ENCODE measurements at places on chromosomes 11 and 22. TPM values are rescaled to one million over a fixed set of nuclear protein-coding genes. Genes with fewer than 3 reads are reported as not detected.
A peak's percentile ranks its signal among the peaks of the same experiment; 100 is the strongest.

- peak; percentile 78 for DNase-seq
Measured at GRCh38 chr22:31292236-31292989, at the start of gene PIK3IP1. PIK3IP1 (minus strand) TSS chr22:31292488; CDS start chr22:31292344, 144 bp downstream.

GRCh38 chr11:27857014-27857413 is 156.8 kb upstream of the BDNF start:
- DNase-seq: no peak

DNA sequence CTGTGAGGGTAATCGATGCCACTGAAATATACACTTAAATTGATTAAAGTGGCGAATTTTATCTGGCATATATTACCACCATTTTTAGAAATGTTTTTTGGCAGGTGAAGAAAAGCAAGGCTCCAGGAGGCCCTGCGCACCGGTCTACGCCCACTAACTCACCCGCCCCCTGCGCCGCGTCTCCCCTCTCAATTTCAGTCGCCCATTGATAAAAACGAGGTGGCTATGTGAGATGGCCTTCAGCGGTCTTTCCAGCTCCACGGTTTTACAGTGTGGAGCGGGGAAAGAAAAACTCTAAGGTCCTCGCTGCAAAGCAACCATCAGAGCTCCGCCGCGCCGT is 602 bp upstream of the AQP11 start:
- DNase-seq: no peak

DNA sequence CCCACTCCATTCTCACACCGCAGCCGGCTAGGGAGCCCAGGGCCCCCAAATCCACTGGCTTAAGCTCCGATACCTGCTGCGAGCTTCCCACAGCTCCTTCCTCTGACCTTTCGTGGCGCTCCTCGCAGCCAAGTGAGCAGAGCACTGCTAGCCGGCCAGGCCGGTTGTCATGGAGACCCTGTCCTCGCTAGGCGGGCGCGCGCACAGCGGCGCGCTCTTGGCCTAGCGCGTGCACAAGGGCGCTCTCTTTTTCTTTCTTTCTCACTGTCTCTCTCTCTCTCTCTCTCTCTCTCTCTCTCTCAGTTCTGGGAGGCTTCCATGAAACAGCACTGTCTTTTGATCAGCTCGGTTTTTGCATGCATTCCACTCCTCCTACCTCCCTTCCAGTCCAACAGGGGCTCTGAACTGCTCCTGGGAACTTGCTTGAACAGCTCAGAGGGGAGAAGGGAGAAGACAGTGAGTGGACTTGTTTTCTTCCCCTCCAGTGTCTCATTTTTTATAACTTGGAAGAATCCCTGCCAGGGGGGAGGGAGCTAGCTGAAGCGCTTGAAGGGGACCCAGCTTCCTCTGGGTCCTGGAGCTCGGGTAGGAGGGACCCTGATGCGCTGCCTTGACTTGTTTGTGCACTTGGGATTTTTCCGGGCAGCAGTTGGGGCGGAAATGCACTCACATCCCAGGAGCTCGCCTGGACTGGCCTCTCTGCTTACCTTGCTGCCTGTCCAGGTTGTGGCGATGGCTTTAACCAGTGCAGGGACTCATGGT is 100.3 kb upstream of the AKIP1 start:
- DNase-seq: no peak

GRCh38 chr11:12088047-12088481 is 22.3 kb upstream of the MICAL2 start:
- no peak for DNase-seq

DNA sequence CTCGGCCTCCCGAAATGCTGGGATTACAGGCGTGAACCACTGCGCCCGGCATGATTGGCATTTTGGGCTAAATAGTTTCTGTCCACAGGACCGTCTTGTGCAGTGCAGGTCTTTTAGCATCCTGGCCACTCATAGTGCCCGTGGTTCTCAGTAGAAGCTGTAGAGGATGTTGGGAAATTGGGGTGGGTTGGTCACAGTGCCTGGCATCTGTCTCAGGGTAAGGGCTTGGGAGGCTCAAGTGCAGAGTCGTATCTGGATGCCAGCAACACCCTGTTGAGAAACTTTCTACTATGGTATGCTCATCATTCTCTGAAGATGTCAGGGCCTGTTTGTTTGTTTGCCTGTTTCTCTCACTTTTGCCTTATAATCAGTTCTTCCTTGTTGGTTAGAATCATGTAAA is 21.9 kb downstream of the UBE2L3 start:
- DNase-seq: no peak

DNA sequence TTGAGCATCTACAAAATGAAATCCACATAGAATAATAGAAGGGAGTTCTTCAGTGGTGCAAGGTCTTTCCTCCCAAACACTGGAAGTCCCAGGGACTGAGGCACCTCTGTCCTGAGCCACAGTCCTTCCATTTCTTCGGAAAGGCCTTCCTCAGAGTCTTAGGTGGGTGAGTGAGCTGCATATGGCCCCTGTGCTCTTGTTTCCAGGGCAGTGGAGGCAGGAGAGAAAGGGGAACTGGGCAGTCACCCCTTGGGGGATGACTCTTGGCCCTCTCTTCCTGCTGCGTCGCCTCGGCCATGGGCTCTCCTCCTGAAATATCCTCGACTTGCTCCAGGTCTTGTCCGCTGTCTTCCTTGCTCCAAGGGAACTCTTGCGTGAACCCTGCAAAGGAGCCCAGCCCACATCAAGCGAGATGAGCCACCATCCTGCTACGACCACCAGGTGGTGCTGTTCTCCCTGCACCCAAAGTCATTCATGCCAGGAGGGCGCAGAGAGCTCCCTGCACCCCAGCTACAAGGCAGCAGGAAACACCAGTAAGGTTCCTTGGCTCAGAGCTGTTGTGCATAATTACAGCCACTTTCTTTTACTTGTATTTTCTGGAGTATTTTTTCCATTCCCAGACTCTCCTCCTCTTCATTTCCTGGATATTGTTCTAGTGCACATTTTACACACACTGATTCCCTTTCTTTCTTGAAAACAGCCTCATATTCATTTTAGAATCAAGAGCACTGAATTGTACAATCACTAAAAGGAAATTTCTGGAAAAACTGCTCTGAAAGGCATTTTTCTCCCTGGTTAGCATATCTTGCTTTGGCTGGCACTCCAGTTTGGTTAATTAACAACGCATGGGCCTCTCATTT is 397.8 kb downstream of the OPCML start:
- no peak for DNase-seq

DNA sequence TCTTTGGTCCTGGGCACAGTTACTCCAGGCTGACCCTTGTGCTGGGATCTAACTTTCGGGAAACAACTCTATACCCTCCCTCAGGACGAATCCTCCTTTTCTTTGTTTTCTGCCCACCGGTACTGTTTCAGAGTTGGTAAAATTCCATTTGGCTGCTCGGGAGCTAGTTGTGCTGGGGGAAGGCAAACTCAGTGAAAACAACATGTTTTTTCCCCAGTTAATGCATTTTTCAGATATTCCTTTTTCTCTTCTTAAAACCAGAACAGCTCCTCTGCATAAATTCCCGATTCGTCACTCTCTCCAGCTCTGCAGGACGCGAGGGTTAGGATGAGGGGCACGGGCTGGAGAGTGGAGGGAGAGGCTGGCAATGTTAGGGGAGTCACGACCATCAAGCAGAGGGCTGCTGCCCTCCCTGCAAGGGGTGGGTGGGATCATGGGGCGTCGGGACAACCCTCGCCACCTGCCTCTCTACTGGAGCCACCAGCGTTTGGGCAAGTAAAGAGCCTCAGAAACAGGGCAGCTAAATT is 31.3 kb downstream of the LRRC10B start:
- no peak for DNase-seq

DNA sequence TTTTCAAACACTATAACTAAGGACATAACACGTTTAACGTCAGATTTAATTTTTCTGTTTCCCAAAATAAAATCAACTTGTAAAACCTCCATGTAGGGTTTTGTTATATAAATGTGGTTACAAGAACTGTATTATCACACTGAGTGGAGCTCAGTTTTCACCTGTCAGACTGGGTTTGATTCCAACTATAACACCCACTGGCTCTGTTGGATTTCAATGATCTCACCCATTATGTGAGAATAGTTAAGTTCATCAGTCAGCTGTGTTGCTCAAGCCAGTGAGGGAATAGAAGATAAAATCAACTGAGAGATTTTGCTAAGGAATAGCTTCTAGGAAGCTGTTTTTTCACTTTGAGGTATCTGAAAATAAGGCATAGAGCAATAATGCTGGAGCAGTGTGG is 5.1 kb upstream of the OR52R1 start:
- no peak for DNase-seq

DNA sequence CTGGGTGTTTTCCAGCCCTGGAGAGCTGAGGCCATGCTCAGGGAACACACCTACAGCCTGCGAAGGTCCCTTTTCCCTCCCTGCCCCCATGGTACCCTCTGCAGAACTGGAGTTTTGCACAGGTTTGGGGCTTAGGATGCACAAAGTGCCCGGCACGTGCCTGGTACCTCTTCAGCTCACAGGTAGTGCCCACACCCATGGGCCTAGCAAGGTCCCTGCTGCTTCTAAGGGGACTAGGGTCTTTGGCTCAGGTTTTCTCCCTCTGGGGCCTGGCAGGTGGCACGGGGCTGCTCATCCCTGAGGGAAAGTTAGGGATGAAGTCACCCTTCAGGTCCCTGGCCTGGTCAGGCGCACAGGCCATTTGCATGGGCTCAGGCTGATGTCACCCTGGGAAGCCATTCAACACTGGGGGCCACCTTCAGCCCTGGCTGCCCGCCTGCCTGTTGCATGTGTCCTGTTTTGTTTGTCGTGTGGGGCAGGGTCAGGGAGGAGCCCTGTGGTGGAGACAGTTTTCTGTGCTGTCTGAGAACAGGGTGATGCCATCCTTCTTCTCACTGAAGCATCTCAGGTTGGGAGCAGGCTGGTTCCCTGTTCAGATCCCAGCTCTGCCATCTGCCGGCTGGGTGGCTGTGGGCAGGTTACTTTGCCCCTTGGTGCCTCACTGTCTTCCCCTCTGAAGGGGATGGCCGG is 68.3 kb upstream of the CRYBB3 start:
- no peak for DNase-seq

- no peak for DNase-seq
Measured at GRCh38 chr22:31284281-31285155, 7.8 kb downstream of the PIK3IP1 start.

The ZNF70 gene
- 3.1 TPM for total RNA-seq

The FAM111B gene
- total RNA-seq: 0.11 TPM

The TREH gene
- not detected for total RNA-seq

The KDM4E gene
- total RNA-seq: not detected

The DEFB131B gene
- total RNA-seq: not detected

Data from naive thymus-derived CD4-positive, alpha-beta T cell (primary cell).